ENCODE measurements at places on chromosomes 11 and 22. TPM values are rescaled to one million over a fixed set of nuclear protein-coding genes. Genes with fewer than 3 reads are reported as not detected.

- no peak for DNase-seq
Observed at GRCh38 chr11:67290801-67291200, 1.7 kb downstream of the ANKRD13D start.

GRCh38 chr22:46462726-46463371, 74.6 kb downstream of the CELSR1 start:
- DNase-seq = no peak

Gene GPHA2
- total RNA-seq = not detected

Gene KIRREL3
- 0.28 TPM for total RNA-seq
